SW 1271 (cell line): ENCODE measurements at places on chromosomes 16 and 17.

- no peak for DNase-seq
Observed at GRCh38 chr17:73824321-73824720, 180.1 kb upstream of the SDK2 start.

GRCh38 chr17:83145358-83145738 lies 65.9 kb downstream of the METRNL start:
- DNase-seq: no peak

GRCh38 chr17:54180950-54181349 lies 358.2 kb downstream of the KIF2B start:
- no peak for DNase-seq

- no peak for DNase-seq
Observed at GRCh38 chr16:51665436-51665998, 514.4 kb upstream of the SALL1 start.

- DNase-seq: no peak
Observed at GRCh38 chr17:53571342-53571741, 251.4 kb upstream of the KIF2B start.

DNA sequence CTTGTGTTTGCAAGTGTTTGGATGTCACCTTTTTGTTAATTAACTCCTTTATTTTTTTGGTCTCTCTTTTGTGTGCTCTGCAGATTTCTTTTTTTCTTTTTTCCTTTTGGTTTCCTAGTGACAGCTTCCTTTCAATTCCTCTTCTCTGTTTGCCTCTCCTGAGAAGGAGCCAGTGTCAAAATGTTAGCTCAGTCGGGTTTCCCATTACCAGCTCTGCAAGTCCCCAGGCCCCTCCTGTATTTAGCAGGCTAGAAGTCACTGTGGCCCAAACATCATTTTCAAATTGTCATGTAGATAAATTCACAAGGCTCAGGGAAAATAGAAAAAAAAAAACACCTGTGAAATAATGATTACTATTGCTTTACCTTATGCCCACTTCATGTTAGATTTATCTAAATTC lies 1621.6 kb downstream of the CDH8 start:
- no peak for DNase-seq

DNA sequence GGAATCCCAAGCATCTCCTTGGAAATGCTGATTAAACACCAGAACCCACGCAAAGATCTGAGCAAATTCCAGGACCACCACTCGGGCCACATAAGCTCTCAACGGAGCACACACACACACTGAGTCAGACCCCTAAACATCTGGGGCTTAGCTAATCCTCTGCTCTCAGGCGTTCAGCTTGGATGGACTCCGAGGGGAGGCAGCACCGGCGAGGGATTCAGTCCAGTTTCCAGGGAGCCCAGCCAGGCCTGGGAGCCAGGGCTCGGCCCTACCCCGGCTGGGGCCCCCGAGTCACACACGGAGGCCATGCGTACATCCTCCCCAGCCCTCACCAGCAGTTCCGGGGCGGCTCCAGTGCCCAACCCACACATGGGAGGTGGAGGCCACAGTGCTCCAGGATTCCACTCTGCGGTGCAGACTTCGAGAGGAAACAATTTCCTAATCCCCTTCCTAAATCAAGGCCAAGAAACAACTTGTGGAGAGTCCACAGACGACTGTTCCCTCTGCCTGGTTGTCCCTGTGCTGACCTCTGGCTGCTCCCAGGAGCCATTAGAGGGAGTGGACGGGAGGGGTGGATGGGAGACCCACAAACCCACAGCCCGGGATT lies 70.5 kb downstream of the GAS7 start:
- no peak for DNase-seq

- DNase-seq: no peak
Observed at GRCh38 chr16:78784771-78785170, 685.3 kb downstream of the WWOX start.

DNA sequence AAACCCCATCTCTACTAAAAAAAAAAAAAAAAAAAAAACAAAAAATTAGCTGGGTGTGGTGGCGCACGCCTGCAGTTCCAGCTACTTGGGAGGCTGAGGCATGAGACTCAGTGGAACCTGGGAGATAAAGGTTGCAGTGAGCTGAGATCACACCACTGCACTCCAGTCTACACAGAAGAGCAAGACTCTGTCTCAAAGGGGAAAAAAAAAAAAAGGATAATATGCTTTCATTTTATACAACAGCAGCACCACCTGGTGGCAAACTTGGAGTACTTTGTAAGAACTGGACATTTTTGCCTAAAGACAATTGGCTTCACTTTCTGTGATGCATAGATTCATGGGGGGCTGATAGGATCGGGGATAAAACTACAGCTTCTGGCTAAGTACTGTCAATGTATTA lies 8.5 kb downstream of the CHTF8 start:
- DNase-seq: no peak

DNA sequence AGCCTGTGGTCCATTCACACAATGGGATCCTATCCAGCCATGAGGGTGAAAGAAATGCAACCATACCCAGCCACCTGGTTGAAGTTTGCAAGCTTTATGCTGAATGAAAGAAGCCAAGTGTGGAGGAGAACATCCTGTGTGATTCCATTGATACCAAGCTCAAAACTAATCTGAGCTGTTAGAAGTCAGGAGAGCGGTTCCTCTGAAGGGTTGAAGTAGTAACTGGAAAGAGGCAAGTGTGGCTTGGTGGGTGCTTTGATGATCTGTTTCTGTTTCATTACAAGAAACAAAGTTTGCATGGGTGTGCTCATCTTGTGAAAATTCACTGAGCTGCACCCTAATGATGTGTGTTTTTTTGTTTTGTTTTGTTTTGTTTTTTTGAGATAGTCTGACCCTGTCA lies 99.4 kb downstream of the SALL1 start:
- DNase-seq: no peak

- DNase-seq: no peak
Observed at GRCh38 chr16:56697456-56698155, 15.3 kb downstream of the MT1X start.

DNA sequence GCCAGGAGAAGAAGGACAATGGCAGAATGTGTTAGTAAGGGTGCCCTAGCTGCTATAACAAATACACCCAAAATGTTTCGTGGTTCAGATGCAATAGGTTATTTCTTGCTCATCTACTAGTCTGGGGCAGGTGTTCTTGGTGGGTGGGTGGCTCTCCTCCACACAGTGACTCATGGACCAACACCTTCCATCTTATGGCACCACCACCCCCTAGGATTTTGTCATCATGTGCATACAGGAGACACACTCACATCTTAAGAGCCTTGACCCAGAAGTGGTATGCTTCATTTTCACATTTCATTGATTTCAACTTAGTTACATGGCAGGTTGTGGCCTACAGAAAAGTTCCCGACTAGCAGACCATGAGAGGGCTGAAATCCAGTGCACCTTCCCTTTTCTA lies 114.7 kb downstream of the AMFR start:
- DNase-seq: no peak

- DNase-seq: no peak
Observed at GRCh38 chr16:51426276-51426675, 275.2 kb upstream of the SALL1 start.

GRCh38 chr16:78386557-78387324 lies 287.3 kb downstream of the WWOX start:
- DNase-seq: no peak

GRCh38 chr17:16352303-16352666 lies 984 bp downstream of the CENPV start:
- DNase-seq: no peak

DNA sequence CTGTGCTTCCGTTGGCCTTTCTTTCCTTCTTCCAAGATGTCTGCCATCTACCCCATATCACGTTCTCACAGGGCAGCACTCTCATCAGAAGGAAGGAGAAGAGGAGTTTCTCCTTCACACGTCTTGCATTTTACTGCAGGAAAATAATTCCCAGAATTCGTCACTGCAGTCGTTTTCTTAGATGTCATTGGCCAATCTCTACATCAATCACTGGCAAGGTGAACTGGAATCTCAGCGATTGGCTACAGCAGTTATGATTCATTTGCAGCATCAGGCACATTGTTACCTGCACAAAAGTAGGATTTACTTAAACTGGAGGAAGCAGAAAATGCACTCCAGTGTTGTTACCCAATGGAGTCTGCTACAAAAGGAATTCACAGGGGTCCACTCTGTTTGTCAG lies 277.2 kb upstream of the RBFOX1 start:
- DNase-seq: no peak

DNA sequence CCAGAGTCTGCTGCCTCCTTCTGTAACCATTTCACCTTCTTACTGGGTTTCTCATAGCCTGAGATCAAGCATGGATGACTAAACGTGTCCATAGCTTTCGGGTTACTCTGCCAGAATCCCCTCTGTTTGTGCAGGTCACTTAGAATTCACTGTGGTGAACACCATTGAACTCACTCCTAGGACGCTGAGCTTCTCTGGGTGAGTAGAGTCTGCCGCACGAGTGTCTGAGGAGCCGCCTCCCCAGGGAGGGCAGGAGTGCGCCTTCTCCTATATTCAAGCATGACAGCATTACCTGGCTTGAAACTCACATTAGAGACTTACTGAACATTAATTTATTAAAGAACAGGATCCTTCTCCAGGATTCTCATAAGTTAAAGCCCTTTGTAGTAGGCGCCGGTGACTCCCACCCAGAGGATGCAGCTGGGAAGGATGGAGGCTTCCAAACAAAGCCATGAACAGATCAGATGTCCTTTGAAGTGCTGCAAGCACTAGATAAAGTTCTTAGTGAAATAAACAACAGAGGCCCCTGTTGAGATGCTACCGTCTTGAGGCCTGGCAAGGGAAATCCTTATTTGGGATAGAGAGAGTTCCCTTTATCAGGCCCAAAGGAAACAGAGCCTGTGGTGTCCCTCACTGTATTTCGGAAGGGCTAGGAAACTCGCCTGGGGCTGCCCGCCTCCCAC lies 144.6 kb upstream of the PLCG2 start:
- no peak for DNase-seq

GRCh38 chr17:2421315-2422147 lies 20.7 kb upstream of the MNT start:
- DNase-seq: no peak

DNA sequence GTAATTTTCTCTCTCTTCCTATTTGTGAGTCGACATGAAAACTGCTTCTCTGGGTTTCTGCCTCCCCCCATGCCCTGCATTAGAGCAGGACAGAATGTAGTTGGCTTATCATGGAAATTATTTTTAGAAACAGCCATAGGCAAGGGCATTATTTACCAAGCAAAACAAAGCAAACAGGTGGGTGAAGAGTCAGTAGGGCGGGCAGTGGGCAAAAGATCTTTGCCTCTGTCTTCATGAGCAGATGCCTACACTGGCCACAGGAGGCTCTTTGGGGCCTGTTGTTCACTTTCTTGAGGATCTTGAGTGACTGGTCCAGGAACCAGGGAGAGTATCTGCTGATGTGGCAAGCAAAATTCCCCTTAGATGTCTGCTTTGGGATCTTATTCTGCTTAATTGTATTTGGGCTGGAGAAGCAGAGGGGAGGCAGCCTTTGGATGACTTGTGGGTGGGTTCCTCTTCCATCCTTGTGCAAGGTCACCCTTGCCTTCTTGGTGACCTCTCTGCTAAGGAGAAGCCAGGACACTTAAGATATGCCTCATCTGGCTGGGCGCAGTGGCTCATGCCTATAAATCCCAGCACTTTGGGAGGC lies 42.5 kb upstream of the CLEC19A start:
- DNase-seq: no peak
